ENCODE measurements at places on chromosomes 7 and 10. TPM values are rescaled to one million over a fixed set of nuclear protein-coding genes. Genes with fewer than 3 reads are reported as not detected.

DNA sequence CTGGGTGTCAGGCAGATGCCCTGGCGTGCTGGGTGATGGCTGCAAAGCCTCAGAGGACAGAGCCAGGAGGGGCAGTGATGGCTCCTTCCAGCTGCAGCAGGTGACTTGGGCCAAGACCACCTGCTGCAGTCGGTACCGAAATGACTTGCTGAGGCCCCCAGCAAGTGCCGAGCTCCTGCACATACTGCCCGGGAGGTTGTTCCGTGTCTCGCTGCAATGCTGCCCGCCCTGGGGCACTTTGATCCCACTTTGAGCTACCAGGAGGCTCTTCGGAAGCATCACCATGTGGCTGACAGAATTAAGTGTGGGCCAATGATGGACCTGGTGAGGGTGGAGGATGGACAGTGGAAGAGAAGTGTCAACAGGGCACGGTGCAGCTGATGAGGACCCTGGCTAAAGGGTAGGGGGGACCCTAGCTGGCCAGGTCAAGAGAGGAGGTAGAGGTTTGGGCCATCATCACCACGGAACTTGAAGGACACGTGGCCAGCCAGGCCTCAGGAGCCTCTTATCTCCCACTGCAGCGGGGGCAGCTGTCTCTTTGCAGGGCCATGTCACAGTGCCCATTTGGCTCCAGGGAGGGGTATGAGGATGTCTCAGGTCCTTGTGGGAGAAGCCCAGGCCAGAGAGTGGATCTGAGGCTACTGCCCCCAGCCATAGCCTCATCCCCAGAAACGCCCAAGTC, 51.1 kb upstream of the NANOS1 start:
- no peak for DNase-seq

NEBL gene
- polyA plus RNA-seq = 3.3 TPM

DNA sequence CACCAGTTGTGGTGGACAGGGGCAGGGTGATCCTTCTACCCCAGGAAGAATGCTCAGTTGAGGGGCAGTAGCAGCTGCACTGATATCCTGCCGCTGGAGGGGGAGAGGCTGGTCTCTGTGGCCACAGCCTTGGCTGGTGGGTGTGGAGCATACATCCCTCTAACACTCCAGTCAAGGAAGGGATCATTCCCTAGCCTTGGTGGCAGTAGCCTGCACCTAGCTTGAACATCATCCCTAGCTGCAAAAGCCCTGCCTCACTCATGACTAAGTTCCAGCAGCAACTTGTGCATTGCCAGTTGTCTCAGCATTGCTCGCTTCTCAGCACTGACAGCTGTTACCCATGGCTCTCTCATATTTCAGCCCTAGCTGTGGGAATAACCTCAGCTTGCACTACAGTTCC, 688.9 kb upstream of the POT1 start:
- DNase-seq = no peak

SLF2 gene
- polyA plus RNA-seq = 29.1 TPM

DNA sequence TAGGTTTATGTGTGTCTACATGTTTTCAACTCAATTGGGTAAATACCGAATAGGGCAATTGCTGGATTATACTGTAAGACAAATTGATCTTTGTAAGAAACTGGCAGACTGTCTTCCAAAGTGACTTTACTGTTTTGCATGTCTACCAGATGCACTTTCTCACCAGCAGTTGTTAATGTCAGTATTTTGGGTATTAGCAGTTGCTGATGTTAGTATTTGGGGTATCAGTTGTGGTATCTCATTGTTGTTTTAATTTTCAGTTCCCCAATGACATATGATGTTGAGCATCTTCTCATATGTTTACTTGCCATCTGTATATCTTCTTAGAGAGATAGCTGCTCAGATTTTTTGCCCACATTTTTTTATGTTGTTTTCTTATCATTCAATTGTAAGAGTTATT, 10.6 kb downstream of the PDE6C start:
- no peak for DNase-seq

PNLIPRP3 gene
- not detected for polyA plus RNA-seq

DNA sequence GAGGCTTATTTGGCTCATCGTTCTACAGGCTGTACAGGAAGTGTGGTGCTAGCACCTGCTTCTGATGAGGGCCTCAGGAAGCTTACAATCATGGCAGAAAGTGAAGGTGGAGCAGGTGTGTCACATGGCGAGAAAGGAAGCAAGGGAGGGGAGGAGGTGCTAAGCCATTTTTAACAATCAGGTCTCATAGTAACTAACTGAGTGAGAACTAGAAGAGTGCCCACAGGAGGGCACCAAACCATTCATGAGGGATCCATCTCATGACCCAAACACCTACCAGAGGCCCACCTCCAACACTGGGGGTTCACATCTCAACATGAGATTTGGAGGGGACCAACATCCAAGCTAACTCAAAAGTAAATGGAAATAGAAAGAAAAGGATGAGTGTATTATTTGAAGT, 78.1 kb downstream of the CXCL12 start:
- DNase-seq = no peak

DNA sequence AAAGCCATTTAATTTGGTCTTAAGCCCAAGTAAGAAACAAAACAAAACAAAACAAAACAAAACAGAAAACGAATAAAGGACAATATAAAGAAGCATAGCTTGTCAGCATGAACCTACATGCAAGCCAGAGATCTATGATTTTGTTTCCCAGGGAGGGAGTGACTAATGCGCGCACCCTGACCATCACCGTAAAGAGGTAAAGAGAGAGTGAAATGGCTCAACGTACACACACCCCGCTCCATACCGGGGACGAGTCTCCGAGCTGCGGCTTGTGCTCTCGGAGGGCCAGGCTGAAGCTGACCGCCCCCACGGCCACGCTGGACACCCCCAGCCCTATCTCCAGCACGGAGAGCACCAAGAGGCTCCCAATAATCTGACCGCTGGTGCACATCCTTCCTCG, 1.1 kb downstream of the TMEM196 start:
- DNase-seq = no peak

DNA sequence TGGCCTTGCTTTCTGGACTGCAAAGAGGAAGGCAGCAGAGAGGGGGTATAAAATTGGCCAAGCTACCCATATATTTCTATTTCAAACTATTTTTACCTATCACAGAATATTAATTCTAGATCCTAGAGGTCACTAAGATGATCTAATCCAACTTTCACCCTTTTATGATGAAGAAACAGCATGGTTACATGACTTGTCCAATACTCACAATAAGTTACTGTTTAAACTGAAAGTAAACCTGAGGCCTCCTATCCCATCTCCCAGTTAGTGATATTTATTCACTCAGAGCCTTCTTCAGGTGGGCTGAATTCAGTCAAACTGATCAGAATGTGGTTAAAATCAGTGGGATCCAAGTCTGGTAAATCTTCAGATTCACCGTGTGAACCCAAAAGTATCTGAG, 1345.1 kb downstream of the XPNPEP1 start:
- DNase-seq = no peak

DNA sequence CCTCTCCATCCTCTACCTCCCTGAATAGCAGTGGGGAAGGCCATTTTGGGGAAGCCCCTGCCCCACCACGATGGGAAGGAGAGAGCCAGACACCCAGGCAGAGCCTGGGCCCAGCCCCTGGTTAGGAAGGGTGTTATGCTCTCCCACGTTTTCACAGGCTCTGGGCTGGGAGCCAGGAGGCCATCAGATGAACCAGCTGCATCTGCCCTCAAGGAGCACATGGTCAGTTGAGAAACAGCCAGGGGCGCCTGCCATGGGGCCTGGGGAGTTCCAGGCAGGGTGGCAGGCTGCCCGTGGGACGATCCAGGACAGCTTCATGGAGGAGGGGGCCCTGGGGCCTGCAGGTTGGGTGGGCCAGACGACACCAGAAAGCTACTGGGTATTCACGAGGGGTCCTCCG, 47.5 kb downstream of the CAMK2B start:
- no peak for DNase-seq

- DNase-seq = no peak
Observed at GRCh38 chr10:47266602-47267001, 33.4 kb upstream of the GDF10 start.

- no peak for DNase-seq
Observed at GRCh38 chr10:85734791-85735190, 631.8 kb downstream of the GRID1 start.

NPFFR1 gene
- polyA plus RNA-seq = 0.31 TPM

DNA sequence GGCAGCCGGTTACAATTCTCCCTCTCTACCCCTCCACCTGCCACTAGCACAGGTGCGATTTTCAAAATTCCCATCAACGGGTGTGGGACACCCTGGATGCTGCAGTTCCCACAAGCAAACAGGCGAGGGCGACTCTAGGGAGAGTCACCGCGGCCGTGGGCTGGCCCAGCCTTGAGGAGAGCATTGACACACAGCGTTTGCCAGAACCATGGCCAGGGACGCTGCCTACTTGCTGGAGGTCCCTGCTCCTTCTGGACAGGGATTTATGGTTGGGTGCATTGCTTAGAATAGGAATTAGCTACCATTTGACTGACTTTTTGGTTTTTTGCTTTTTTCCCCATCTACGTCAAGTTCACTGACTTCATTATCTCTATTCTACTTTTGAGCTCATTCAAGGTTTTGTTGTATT, 19.0 kb upstream of the CLDN4 start:
- peak; percentile 65 for DNase-seq

ANKRD7 gene
- polyA plus RNA-seq = 0.45 TPM

DNA sequence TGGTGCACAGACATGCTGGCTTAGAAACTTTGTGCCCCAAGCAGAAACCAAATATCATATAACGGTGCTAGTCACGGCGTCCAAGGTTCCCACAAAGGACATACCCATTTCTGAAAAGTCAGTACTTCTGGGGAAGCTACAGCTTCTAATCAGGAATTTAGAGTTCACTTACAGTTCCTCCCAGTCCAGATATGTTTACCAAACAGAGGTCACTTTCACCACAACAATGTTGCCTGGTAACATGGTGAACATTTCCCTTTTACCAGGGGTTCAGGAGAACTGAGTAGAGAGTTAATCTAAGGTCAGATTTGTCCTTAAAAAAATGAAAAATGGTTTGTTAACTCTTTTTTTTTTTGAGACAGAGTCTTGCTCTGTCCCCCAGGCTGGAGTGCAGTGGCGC, 265.9 kb upstream of the MKLN1 start:
- DNase-seq = no peak

- DNase-seq = peak; percentile 68
Observed at GRCh38 chr7:27606270-27607209, 56.1 kb downstream of the HIBADH start.

DNA sequence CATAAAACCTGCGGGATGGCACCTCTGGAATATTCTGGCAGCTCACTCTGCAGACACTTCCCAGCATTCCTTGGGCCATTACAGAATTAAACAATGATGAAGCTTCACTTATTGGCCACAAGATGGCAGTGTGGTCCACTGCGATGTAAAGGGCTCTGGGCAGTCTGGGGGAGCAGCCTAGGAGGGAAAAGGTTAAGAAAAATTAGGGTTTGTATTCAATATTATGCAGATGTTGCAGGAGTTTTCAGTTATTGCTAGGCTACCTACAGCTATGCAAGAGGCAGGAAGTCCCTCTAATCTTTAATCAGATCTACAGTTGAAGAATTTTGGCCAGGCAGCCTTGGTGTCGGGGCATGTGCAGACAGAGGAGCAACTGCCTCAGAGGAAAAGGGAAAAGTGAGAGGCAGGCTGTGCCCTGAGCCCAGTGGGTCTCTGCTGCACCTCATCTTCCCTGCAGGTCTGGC, 233.2 kb upstream of the PRSS1 start:
- DNase-seq = peak; percentile 56

GRCh38 chr10:120077707-120078492, 185.4 kb downstream of the SEC23IP start:
- DNase-seq = no peak

- DNase-seq = no peak
Observed at GRCh38 chr7:76377186-76377918, 18.6 kb upstream of the YWHAG start.

DNA sequence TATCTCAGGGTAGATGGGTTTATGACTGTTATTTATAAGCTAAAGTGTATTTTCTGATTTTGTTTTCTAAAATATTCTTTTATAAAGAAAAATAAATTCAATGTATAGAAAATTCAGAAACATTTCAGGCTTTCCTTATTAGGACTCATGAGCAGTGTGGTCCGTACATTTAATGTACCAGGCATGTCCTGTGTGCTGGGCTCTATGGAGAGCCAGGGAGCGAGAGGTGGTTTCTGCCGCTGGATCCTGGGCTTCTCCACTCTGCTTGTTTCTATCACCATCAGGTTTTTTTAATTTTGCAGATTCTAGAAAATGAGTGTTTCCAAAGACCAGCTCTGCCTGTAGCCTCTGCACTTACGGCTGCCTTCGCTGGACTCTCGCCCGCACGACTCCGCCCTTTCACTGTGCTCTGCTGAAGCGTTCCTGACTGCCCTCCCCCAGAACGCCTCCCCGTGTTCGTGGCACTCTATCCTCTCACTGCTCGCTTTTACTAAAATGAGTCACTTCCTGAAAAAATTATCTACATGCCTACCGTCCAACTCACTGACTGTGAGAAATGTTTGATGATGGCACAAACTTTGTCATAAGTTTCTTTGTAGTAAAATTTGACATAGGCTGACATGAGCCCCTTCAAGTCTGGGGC, 188.5 kb downstream of the ZMYND11 start:
- DNase-seq = no peak

DNA sequence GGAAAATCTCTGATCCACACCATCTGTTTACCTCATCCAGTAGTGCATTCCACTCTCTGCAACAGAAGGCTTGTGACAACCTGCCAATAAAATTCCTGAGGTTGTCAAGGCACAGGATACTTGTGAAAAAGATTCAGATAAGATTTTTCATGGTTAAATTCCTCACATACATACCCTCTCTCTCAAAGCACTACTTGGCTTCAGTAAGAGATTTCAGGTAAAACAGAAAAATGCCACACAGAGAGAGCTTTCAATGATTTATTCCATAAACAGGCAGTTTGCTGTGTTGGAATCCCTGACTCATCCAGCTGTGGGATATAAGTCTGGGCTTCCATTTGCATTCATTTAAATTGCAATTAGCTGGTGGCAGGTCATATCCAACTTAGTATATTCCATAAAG, 99.7 kb upstream of the CAV2 start:
- DNase-seq = no peak

- no peak for DNase-seq
Observed at GRCh38 chr7:23000597-23001360, 13.2 kb downstream of the HYCC1 start.

- DNase-seq = no peak
Observed at GRCh38 chr7:141354251-141354650, 197.0 kb upstream of the AGK start.

DNA sequence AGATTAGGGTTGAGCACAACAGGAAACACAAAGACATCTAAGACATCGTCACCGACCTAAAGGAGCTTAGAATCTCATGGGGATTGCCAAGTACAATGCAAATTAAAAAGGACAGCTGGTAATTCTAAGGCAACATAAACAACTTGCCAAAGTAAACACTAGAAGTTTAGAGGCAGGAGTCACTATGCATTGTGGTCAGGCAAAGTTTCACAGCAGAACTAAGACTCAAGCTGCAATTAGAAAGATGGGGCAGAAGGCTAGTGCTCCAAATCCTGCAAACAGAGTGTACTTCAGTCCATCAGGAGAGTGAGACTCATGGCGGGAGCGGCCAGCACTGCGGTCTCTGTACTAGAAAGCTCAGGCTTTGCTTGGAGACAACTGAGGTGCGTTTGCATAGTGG, 52.7 kb downstream of the HIPK2 start:
- DNase-seq = no peak

GRCh38 chr10:94607111-94607510, 61.5 kb downstream of the HELLS start:
- DNase-seq = no peak

IFIT1 gene
- 7.9 TPM for polyA plus RNA-seq

- peak; percentile 3 for DNase-seq
Observed at GRCh38 chr7:139183878-139184338, 47.1 kb upstream of the UBN2 start.
